DND-41 (cell line): ENCODE measurements at places on chromosomes 16 and 17.

GRCh38 chr17:12977008-12977751 is 40.6 kb downstream of the ELAC2 start:
- DNase-seq = no peak

- no peak for DNase-seq
These were observed 252.9 kb upstream of the RPL38 start for GRCh38 chr17:73950593-73950914.

DNA sequence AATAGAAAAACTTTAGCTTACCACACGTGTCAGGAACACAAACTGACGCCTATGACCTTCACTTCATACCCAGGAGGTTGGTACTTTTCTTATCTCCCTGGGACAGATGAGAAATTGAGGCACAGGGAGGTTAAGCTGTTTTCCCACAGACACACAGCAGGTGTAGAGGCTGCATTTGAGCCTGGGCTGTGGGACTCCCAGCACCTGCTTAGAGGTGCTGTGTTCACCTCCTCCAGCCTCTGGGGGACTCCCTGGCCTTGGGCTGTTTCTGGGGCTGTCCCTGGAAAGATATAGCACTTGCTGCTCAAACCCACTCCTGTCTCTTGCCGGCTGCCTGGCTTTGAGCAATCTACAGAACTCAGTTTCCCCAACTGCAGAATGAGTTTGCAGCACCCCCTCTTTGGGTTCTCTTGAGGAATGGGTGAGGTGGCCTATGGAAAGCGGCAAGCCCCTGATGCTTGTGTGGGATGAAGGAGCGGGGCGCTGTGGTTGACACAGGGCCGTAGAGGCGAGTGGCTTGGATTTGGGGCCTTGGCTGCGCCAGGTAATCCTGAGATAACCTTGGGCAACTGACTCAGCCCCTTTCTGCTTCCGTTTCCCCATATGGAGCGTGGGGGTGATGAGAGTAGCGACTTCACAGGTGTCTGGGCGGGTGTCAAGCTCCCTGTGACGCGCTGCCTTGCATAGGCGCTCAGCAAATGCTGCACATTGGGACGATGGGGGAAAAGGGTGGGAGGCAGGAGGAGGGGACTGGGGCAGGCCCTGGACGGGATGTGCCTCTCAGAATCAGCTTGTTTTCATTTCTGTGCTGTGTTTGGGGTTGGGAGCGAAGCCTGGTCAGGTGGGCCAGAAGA is 104.5 kb upstream of the CIBAR2 start:
- no peak for DNase-seq

- DNase-seq = no peak
These were observed 2.7 kb upstream of the KCNJ2 start for GRCh38 chr17:70166615-70167014.

DNA sequence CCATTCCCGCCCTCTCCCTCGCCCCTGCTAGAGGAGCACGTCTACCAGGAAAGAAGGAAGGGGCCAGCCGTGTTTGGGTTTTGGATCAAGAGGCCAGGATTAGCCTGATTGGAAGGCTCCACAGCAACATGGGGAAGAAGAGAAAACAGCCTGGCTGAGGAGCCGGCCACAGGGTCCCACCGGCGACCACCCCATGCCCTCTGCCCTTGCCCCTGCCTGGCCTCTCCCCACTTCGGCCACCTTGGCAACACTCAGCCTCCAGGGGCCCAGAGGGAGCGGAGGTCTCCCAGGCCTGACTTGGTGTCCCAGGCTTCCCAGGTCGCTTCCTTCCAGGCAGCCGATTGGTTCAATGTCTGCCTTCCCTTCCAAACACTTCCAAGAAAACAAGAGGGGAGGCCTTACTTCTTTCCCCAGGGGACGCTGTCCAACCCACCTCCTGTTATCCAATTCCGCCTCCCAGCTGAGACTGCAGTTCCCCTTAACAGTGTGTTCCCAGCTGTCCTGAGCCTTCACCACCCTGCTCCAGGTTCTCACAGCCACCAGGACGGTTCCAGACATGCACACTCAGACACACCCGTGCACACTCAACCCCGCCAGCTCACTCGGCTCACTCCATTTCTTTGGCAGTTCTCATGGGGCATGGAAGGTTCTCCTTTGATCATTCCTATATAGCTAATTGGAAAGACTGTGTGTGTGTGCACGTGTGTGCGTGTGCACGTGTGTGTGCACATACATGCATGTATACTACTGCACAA is 65.4 kb downstream of the RBFOX3 start:
- DNase-seq = no peak

- DNase-seq = no peak
These were observed 34.6 kb downstream of the DCUN1D3 start for GRCh38 chr16:20865420-20866131.

DNA sequence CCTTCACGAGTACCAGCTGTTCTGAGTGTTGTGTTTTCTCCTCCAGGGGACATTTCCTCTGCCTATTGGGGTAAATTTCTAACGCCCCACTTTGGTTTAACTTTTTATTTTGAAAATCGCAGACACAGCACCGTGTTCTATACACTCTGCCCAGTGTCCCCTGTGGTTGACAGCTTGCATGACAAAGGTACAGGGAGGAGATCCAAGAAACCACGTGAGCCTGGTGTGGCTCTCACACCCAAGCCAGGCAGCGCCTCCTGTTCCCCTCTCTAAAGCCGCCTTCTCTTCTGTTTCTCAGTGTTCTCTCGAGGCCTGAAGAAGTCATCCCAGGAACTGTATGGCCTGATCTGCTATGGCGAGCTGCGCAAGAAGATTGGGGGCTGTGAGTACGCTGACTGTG is 25.4 kb downstream of the CRAMP1 start:
- no peak for DNase-seq

GRCh38 chr16:57509231-57509923 is 23.1 kb upstream of the DOK4 start:
- no peak for DNase-seq

GRCh38 chr17:29567304-29567553 is 392 bp upstream of the ABHD15 start:
- no peak for DNase-seq

DNA sequence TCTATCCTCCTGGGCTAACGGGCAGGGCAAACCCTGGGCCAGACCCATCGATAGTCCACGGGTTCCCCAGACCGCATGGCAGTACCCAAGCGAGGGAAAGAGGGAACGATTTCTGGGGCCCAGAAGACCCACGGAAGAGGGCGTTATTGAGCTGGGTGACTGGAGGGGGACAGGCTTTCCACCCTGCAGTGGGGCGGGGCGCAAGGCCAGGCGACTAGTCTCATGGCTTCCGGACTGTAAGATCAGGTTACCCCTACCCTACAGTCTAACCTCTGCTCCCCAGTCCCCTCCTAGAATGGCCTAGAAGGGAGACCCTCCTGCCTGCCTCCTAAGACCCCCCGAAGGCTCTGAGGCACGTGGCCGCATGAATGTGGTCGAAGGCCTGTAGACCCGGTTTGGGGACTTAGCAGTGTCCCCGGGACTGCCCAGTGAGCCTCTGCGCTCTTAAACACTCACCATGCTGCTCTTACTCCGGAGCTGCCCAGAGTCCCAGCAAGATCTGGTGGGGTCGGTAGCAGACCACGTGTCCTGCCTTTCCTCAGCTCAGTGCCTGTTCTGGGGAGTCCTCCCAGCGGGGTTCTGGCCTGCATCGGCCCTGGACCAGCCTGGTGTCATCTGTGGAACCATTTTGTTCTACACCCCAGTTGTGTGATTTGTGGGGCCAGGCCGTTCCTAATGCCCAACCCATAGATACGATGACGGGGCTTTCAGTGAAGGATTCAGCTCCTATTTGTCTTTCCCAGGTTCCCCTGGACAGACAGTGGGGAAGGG is 13.2 kb upstream of the AURKB start:
- peak; percentile 72 for DNase-seq

GRCh38 chr16:88408561-88409142 is 25.9 kb downstream of the ZNF469 start:
- DNase-seq = no peak

- DNase-seq = no peak
These were observed 84.2 kb downstream of the TMC6 start for GRCh38 chr17:78044280-78044835.

DNA sequence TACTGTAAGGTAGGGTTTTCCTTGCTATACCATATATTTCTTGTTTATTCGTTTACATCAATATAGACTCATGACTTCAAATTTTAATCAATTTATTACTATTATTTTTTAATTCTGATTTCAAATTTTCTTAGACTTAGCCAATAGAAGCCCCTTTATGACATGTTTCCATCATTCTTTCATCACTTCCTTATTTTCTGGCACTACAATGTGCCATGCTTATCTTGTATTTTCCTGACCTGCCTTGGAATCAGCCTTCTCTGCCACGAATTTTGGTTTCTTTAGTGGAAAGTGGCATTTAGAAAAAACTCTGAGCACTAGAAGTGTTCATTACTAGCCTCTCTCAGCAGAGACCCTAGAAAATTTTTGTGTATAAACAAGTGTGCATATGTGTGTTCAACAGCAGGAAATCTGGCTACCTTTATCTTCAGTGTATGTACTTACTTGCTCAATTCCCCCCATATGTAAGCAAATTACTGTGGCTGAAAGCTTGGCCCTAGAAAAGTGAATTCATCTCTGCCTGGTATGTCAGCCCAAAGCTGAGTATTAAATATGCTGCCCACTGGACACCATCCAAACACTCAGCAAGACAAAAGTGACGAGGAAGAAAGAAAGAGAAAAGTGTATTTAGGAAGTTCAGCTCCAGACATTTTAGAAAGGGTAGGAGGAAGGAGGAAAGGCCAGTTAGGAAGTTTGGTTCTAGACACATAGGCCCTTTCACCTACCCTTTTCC is 4.0 kb downstream of the STXBP4 start:
- DNase-seq = no peak

DNA sequence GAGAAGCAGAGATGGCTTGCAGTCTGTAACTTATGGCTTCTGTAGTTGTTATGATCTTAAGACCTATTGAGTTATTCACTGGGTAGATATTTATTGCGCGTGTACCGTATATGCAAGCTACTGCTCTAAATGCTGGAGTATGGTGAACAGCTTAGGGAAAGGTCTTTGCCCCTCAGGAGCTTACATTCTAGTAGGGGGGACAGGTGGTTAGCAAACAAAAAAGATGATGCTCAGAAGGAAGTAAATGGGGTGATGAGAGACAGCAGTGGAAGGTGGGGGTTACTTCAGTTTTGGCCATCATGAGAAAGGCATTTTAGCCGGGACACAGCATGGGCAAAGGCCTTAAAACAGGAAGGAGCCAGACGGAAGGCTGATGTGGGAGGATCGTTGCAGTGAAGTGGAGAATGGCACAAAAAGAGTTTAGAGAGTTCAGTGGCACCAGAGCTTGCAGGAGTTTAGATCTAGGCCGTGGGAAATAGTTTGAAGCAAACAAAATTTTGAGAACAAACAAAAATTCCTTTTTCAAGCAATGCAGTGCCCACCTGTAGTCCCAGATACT is 2.1 kb downstream of the ARMC7 start:
- no peak for DNase-seq

- DNase-seq = peak; percentile 63
These were observed 1.6 kb downstream of the HEATR3 start for GRCh38 chr16:50067290-50067853.

GRCh38 chr17:51610155-51610554 is 349.8 kb downstream of the UTP18 start:
- DNase-seq = peak; percentile 17

- DNase-seq = no peak
These were observed 282.9 kb upstream of the IRX5 start for GRCh38 chr16:54647725-54648221.

GRCh38 chr16:55526441-55526840 is 17.6 kb downstream of the LPCAT2 start:
- no peak for DNase-seq

DNA sequence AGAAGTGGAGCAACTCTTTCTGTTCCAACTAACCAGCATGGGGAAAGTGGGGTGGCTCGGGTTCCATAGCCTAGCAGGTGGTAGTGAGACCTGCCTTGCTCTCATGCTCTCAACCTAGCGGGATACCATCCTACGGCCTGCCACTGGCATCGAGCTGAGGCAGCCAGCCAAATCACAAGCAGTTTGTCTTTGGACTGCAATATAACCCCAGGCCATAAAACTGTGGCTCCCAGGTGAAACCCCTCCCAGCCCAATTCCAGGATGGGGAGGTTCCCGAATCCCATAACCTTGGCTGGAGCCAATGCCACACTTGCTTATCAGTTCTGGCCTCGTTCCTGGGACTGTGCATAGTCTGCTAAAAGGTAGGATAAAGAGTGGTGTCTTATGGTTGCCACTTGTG is 155.8 kb upstream of the NETO2 start:
- no peak for DNase-seq

- DNase-seq = no peak
These were observed 258.4 kb upstream of the SDK2 start for GRCh38 chr17:73902416-73903181.

DNA sequence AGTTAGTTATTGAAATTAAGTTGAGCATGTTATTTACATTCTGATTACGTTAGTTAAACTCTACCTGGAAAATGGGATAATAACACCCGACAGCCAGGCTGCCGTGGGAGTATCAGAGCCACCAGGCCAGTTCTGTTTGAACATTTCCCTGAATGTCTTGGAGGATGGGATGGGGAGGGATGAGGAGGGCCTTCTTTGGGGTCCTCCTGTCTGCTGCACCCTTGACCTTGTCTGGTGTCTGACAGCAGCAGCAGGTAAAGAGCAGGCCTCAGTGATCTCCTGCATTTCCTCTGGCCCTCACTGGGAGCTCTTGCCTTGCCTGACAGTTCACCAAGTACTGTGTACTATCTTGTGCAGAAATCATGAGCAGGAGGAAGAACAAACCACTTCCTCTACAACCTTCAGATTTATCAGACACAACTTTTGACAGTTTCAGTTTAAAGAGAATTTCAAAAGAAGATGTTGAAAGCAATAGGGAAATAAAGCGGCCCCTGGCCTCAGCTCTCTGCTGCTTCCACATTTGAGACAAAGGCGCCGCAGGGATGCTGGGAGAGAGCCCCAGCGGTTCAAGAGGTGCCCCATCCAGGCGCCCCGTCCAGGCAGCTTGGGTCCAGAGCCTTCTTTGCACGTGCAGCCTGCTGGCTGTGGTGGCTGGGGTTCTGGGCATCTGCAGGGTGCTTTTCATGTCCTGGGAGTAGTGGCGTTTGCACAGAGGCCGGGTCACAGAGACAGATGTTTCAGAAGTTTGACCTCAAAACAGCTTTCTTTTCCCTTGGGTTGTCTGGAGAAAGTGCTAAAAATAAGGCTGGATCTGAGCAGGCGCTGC is 25.3 kb downstream of the CMIP start:
- DNase-seq = peak; percentile 82

DNA sequence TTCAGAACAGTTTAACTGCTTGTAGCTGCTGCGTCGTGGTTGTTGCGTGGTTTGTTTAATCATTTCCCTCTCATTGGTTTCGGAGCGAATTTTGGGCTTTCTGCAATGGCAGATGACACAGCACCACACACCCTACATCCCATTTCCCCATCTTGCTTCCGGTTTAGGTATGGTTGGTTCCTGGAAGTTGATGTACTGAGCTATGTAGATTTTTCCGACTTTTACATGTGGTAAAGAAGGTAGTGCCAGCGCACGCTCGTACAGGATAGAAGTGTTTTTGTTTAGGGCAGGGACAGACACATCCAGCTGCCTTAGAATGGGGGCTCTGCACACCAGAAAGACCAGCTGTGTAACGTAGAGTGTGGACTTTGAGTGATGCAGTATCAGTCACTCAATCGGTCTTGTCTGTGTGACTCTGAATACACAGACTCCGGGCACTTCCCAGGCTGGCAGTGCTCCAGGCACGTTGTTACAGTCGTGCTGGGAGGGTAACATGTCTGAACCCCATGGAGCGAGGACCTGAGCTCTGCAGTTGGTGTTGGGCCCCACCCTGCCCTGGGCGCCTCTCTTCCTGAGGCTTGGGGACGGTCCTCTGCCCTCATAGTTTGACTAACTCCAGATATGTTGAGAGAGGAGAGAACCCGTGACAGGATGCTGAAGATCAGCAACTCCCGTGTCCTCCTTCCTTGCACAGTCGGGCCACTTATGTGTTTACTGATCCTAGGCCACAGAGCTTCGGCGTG is 172.0 kb upstream of the CHMP6 start:
- no peak for DNase-seq

- no peak for DNase-seq
These were observed 15.5 kb upstream of the CRISPLD2 start for GRCh38 chr16:84804326-84804725.
